ENCODE measurements at places on chromosomes 6 and 20. TPM values are rescaled to one million over a fixed set of nuclear protein-coding genes. Genes with fewer than 3 reads are reported as not detected.

GRCh38 chr6:95682476-95682875, 105.1 kb downstream of the MANEA start:
- no peak overlapping the region for H3K27ac ChIP-seq
- DNase-seq, result no peak
- H3K36me3 ChIP-seq, result no peaks in the 10 kb centered on the region
- H3K4me3 ChIP-seq, result no peak overlapping the region
- H3K4me1 ChIP-seq, result no peaks in the 10 kb centered on the region

GRCh38 chr6:139364302-139364981, 10.0 kb downstream of the CITED2 start:
- H3K4me1 ChIP-seq, result peaks cover 25% of the 10 kb centered on the region
- H3K27me3 ChIP-seq, result no peaks in the 10 kb centered on the region
- no peak overlapping the region for H3K4me3 ChIP-seq
- no peak for DNase-seq
- H3K36me3 ChIP-seq, result no peaks in the 10 kb centered on the region

Gene RAET1G
- 0.55 TPM for total RNA-seq

DNA sequence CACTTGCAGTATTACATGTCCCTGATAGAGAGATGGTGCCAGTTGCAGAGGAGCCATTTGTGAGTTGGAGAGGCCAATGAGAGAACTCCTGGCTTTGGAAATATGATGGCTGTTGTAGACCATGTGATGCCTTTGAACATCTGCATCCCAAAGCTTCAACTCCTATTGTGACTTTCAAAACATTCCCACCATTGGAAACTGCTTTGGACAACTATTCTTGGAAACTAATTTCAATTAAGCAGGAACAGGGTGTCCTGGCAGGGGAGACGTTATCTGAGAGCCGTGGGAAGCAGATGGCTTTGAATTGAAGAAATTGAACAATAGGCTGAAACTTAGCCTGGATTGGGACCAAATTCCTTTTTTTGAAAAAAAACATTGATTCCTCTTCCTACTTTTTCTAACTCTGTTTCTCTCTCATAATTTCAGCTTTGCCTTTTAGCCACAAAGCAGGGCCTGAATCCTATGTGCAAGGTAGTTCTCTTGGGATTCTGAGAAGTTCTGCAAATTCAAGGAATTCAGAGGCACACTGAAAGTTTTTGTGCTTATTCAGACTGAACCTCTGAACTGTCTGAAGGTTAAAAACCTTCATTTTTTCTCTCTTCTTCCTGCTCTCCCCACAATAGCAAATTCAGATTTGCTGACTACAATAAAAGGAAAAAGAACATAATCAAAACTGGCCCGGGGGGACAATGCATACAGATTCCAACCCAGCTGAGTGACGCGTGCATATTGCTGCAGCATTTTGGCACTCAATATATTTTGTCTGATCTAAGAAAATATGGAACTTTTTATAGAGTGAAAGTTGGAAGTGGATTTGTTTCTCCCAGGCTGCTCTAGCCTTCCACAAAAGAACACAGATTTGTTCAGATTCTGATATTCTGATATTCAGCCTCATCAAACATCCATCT, 720.4 kb upstream of the CHD6 start:
- H3K27me3 ChIP-seq, result no peaks in the 10 kb centered on the region
- H3K4me1 ChIP-seq, result no peaks in the 10 kb centered on the region
- no peak overlapping the region for H3K4me3 ChIP-seq
- no peak for DNase-seq

- no peaks in the 10 kb centered on the region for H3K27me3 ChIP-seq
- DNase-seq, result no peak
- peaks cover 63% of the 10 kb centered on the region for H3K4me1 ChIP-seq
- H3K27ac ChIP-seq, result peak overlapping the region; percentile 1
Measured at GRCh38 chr6:45648262-45648620, 270.5 kb upstream of the SUPT3H start.

DNA sequence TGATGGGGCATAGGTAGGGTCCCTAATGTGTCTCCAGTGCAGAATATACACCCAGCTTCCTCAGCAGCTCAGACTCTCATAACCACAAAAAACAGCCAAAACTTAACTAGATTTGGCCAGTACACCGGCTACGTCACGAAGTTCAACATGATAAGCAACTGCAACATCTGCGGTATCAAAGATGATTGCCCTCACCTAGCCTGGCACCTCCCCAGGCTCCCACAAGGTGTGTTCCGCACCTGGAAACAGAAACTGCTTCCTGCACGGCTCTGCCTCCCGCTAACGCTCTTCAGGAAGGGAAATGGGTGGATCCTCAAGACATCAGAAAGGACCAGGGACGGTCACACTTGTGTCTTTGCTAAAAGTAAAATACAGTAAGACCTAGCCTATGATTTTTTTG, 9.5 kb downstream of the TXNDC5 start:
- DNase-seq, result no peak
- H3K36me3 ChIP-seq, result peaks cover 34% of the 10 kb centered on the region
- no peak overlapping the region for H3K4me3 ChIP-seq

GRCh38 chr6:135880066-135880972, 28.8 kb downstream of the PDE7B start:
- H3K27ac ChIP-seq, result peak overlapping the region; percentile 73
- no peaks in the 10 kb centered on the region for H3K36me3 ChIP-seq
- peak overlapping the region; percentile 3 for H3K4me3 ChIP-seq
- H3K27me3 ChIP-seq, result no peaks in the 10 kb centered on the region
- no peak for DNase-seq
- peaks cover 24% of the 10 kb centered on the region for H3K4me1 ChIP-seq

Gene SLC17A3
- total RNA-seq, result not detected

DNA sequence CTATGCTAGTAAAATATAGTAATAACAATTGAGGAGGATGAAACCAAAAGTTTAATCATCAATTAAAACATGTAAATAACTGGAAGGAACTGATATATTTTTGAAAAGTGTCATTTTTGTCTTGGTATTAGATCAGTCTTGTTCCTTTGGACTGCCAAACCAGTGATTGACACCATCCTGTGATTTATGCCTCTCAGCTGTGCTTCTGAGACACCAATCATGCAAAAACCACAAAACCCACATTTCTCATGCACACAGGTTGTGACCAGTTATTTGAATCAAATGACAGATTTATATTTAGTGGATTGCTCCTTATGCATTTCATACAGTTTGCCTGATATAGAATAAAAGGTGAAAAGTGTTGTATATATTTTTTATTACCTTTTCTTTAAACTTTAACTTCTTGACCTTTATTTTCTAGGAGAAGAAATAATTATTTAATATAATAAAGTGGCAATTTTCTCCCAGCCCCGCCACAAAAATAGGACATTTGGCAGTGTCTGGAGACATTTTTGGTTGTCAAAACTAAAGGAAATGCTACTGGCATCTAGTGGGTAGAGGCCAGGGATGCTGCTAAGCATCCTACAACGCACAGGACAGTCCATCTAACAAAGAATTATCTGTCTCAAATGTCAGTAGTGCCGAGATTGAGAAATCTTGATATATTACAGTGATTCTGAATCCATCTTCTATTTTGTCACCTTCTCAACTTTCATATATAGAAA, 383.6 kb downstream of the BCKDHB start:
- H3K4me1 ChIP-seq, result no peaks in the 10 kb centered on the region
- H3K36me3 ChIP-seq, result no peaks in the 10 kb centered on the region
- no peak overlapping the region for H3K27ac ChIP-seq
- no peak for DNase-seq

GRCh38 chr20:51750037-51750769, 18.0 kb downstream of the ATP9A start:
- H3K36me3 ChIP-seq, result no peaks in the 10 kb centered on the region
- H3K27ac ChIP-seq, result peak overlapping the region; percentile 89
- H3K4me3 ChIP-seq, result peak overlapping the region; percentile 4

Gene AVP
- not detected for total RNA-seq

Data from osteocyte (in vitro differentiated cells).